ENCODE measurements at places on chromosomes 5 and 9.

GRCh38 chr5:67431191-67431590 is 234.6 kb upstream of the CD180 start:
- no peak for DNase-seq

GRCh38 chr5:64229163-64229774 is 63.6 kb downstream of the RNF180 start:
- peak; percentile 59 for DNase-seq

GRCh38 chr9:24516463-24516862 is 29.2 kb downstream of the IZUMO3 start:
- DNase-seq, result no peak

- DNase-seq, result peak; percentile 0
Measured at GRCh38 chr5:118405650-118406061, 582.7 kb downstream of the DTWD2 start.

- DNase-seq, result no peak
Measured at GRCh38 chr5:73938938-73939320, 312.9 kb downstream of the ARHGEF28 start.

DNA sequence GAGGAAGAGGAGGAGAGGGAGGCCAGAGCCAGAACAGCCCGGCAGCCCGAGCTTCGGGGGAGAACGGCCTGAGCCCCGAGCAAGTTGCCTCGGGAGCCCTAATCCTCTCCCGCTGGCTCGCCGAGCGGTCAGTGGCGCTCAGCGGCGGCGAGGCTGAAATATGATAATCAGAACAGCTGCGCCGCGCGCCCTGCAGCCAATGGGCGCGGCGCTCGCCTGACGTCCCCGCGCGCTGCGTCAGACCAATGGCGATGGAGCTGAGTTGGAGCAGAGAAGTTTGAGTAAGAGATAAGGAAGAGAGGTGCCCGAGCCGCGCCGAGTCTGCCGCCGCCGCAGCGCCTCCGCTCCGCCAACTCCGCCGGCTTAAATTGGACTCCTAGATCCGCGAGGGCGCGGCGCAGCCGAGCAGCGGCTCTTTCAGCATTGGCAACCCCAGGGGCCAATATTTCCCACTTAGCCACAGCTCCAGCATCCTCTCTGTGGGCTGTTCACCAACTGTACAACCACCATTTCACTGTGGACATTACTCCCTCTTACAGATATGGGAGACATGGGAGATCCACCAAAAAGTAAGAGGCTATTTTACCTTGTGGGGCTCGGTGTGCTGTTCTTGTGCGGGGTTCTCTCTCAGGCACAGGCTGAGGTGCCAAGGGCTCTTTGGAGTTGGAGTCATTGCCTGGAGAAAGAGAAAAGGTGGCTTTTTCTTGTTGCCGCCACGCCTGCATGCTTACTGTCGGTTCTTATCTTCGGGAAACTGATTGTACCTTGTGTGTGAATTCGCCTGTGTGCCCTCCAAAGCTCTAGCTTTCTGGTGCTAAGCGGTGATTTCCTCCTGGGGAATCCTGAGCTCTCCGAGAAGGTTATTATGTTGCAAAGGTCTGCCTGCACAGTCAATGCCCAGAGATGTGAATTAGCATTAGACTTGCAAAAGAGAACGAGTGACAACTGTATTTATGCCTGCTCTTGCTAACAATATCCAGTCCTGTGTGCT is at the start of gene ISL1:
ISL1 (plus strand) TSS at position 318 of the 991 bp plus-strand sequence; CDS start at position 542, 224 bp downstream.
- DNase-seq, result peak; percentile 97

GRCh38 chr9:97188545-97188944 is 118.9 kb upstream of the CCDC180 start:
- no peak for DNase-seq

GRCh38 chr5:145903113-145903512 is 30.3 kb upstream of the GRXCR2 start:
- DNase-seq, result no peak

- DNase-seq, result no peak
Measured at GRCh38 chr9:84241817-84242373, 98.7 kb downstream of the SLC28A3 start.

DNA sequence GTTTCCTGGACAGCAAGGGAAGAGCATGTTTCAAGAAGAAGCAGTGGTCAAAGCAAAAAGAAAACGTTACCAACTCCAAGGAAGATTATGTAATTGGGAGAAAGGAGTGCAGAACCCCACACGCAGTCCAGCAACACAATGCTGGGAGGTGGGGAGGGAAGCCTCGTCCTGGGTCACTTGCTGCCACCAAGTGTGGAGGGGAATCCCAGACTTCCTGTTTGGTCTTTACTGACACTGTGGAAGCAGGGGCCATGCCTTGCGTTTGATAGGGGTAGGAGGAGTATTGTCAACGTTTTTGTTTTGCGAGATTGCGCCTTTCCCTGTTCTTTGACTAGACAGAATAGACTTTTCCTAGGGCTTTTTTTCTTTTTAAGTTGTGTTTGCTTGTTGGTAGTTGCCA is 421.0 kb downstream of the KDM4C start:
- no peak for DNase-seq

DNA sequence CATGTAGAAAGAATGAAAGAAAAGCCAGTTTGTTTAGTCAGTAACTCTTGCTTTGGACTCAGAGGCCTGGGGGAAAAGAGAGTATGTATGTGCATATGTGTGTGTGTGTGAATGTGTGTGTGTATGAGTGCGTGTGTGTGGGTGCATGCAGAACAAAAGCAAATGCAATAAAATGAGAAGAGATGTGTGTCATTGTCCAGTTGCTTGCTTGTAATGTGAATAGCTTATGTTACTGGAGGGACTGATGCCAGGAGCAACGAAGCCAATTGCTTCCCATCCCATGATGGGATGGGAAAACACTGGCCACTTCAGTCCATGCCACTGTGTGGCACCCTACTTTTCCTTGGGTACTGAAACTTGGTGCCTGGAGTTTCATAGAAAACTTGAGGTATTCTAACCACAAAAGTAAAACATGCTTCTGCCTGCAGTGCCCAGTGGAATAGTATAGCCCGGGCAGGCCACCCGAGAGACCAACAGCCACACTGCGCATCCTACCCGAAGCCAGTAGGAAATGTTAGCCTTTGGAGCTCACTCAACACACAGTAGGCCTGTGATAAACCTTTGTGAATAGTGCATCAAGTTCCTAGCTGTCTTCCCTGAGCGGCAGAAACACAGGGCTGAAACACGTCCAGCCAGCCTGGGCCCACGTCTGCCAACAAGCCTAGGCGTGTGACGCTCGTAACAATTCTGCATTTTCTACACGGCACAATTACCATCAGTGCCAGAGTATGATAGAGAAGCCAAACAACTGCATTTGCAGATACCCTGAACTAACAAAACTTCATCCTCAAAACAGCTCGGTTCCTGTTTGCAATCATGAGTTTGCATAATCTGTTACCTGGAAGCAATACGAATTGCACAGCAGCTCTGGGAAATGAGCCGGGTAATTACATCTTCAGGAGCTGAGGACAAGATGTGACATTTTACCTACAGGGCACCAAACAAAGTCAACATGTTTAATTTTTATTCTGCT is 198.1 kb downstream of the SYK start:
- DNase-seq, result peak; percentile 8

DNA sequence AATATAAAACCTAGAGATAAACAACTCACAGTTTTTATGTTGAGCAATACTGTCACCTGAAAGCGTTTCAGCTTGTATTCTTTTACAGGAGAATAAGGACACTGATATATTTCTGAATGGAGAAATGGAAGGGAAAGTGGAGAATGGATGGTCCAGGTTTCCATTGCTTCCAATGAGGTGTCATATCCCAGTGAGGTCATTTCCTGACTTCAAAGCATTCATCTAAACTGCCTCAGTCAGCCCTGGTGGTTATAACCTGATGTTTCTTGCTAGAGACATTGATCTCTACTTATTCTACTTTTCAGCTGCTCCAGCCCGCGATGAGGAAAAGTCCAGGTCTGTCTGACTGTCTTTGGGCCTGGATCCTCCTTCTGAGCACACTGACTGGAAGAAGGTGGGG is 2.6 kb downstream of the GABRA1 start:
- no peak for DNase-seq
